ENCODE measurements at places on chromosomes 13 and 19.
A peak's percentile ranks its signal among the peaks of the same experiment; 100 is the strongest.

DNA sequence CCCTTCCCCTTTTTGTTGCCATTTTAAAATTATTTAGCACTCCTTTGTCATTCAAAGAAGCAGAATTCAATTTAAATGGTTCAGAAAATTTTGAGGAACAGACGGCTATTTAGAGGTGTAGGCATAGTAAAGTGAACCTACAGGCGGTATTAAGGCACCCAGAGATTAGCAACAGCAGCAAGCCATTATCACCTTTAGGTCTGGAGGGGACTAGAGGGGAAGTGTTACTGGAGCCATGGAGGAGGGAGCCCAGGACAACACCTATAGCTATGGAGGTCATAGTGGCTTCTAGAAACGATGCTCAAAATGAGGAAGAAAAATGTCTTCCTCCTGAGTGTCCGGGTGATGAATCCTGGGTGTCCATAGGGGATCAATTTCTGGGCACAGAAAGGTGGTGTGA is 25.8 kb upstream of the MBNL2 start:
- no peak for DNase-seq

GRCh38 chr13:112902101-112902651 is 66.8 kb upstream of the MCF2L start:
- DNase-seq = peak; percentile 14

GRCh38 chr19:2015608-2015950 is at the start of gene BTBD2:
BTBD2 (minus strand) TSS chr19:2015714; CDS start chr19:2015703, 11 bp downstream.
- peak; percentile 93 for DNase-seq

DNA sequence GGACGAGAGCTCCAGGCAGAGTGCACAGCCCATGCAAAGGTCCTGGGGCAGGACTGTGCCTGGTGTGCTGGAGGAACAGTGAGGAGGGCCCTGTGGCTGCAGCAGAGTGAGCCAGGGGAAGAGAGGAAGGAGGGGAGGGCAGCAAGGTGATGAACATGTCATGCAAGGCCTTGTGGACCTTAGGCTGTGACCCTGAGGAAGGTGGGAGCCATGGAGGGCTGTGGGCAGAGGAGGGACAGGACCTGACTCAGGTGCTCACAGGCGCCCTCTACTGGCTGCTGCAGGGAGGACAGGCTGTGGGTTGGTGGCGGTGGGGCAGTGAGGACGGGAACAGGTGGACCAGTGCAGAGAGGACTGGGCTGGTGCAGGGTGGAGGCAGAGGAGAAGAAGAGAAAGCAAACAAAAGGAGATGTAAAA is 170.3 kb downstream of the PTPRS start:
- no peak for DNase-seq

GRCh38 chr19:46520616-46521015 is 24.9 kb upstream of the PNMA8B start:
- no peak for DNase-seq

DNA sequence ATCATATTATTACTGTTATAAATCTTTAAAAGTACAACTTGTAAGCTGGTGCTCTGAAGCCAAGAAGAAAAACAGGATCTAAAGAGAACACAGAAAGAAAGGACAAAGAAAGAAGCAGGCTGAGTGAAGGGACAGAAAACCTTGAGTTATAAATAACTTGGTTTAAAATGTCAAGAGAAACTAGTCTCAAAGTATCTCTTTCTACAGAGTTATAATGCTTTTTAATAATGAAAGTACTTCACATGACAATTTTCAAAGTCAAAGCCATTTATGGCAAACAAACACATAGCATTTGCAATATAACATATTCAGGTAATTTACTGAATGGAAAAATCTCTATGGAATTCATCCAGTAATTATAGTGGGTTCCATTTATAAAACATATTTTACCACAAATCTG is 33.4 kb downstream of the CAB39L start:
- DNase-seq = no peak

DNA sequence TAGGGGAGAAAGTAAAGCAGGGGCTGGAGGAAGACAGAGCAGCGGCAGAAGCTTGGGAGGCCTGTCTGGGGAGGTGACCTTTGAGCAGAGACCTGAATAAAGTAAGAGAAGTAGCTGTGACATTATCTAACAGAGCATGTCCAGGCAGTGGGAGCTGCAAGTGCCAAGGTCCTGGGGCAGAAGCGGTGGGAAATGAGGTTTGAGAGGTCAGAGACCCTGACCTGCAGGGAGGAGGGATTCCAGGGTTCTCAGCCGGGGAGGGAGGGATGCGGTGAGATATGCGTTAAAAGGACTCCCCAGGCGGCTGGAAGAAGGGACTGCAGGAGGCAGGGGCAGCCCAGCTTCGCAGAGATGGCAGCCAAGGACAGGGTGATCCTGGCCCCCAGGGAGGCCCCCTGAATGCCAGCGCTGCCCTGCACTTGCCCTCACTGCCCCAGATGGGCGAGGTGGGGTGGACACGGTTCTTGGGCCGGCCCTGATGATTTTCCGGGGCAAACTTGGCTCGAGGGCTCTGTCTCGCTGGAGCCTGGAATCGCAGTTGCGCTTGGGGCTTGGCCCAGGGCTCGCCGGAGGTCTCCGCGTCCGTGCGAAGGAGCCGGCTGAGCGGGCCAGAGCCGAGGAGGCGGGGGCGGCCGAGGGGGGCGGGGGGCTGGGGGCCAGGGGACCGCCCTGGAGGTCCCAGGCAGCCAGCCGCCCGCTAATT is 3.2 kb downstream of the CRLF1 start:
- peak; percentile 26 for DNase-seq

DNA sequence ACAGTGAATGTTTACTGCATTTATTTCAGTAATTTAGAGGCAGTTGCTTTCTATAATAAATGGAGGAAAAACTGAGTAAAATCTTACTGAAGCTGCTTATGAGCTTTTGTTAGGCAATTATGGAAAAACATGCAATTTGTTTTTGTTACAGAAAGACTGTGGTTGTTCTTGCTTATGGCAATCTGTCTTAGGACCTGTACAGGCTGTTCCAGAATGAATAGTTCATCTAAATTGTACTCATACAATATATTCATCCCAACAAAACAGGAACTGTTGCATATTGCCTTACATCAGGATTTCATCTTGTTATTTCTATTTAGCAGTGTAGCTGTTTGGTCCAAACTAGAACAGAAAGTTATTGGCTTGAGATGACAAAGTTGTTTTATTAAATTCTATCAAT is 199.2 kb downstream of the NALCN start:
- DNase-seq = no peak

DNA sequence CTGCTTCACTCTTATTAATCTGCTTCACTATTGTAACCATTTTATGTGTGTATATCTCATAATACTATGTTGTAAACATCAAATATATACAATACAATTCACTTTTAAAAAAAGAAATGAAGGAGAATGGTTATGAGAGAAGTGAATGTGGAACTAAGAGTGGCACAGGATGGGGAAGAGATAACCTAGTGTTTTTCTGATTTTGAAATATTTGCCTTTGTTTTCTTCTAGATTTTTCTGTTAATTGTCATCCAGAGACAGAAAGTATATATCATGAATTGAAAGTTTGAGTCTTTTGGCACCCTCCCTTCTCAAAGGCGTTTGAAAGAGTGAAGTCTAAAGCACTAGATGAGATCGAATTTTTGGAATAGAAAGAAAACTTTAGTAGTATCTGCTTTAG is 2.8 kb downstream of the DNAJC3 start:
- DNase-seq = no peak

DNA sequence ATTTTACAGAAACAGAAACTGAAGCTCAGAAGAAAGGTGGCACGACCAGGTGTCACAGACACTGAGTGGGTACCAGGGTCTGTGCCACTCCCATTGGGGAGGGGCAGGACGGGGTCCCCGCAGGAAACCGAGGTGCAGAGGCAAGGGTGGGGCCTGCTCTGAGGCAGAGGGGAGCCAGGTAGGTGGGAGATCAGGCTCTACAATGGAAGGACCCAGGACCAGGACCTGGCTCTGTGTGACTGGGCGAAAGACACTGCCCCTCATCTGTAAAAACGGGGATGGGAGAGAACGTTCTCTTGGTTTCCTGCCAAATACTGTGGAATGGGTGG is 2.8 kb downstream of the PTGIR start:
- no peak for DNase-seq

- no peak for DNase-seq
Observed at GRCh38 chr19:32318884-32319520, 26.4 kb upstream of the ZNF507 start.

- DNase-seq = no peak
Observed at GRCh38 chr19:1001538-1002166, 1.4 kb downstream of the GRIN3B start.

DNA sequence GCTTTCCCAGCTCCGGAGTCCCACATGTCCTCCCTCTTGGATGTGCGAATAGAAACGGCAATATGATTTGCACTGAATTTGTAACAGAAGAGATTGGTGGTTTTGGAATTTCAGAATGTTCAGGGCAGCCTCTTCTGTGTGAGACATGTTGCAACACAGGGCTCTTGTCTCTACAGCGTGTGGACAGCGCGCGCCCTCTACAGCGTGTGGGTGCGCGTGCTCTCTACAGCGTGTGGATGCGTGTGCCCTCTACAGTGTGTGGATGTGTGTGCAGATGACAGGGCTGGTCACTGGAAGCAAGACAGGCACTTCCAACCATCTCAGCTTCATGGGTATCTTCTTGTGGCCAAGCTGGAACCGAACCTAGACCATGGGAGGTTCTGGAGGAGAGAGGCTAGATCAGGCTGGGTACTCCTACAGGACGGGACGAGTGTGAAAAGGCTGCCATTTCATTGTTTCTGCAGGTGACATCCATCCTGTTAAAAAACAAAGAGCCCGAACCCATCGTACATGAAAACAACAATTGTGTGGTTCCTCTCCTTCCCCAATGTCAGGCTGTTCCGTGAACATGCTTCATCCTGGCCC is 78.4 kb downstream of the TEX29 start:
- DNase-seq = no peak

DNA sequence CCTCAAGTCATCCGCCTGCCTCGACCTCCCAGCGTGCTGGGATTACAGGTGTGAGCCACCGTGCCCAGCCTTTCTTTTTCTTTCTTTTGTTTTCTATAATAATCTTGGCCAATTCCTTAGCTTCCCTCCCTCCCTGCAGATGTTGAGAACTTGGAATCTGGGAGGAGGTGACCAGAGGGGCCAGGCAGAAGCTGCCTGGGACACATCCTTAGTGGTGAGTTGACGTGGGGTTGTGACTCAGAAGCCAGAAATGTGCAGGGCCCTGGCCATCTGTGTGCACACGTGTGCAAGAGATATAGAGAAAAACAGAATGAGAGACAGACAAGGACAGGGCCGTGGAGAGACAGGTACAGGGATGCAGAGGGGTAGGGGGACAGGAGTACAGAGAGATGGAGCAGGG is 154.3 kb downstream of the SIPA1L3 start:
- DNase-seq = peak; percentile 59

- no peak for DNase-seq
Observed at GRCh38 chr19:47186446-47187334, 44.3 kb downstream of the BBC3 start.

DNA sequence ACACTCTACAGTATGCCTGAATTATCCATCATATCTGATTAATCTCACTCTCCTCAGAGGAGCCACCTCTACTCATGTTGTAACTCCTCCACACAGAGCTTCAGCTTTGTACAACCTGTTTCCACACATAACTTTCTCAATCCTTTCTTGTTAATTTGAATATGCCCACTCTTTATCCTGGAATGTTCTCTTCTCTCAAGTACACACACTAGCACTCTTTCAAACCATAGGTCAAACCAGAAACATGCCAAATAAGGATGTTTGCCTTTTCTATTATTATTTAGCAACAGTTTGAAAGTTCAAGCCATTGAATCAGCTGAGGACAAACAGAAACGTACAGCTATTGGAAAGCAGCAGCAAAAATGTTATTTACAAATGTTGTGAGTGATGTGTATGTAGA is 110.3 kb downstream of the MIPEP start:
- no peak for DNase-seq

DNA sequence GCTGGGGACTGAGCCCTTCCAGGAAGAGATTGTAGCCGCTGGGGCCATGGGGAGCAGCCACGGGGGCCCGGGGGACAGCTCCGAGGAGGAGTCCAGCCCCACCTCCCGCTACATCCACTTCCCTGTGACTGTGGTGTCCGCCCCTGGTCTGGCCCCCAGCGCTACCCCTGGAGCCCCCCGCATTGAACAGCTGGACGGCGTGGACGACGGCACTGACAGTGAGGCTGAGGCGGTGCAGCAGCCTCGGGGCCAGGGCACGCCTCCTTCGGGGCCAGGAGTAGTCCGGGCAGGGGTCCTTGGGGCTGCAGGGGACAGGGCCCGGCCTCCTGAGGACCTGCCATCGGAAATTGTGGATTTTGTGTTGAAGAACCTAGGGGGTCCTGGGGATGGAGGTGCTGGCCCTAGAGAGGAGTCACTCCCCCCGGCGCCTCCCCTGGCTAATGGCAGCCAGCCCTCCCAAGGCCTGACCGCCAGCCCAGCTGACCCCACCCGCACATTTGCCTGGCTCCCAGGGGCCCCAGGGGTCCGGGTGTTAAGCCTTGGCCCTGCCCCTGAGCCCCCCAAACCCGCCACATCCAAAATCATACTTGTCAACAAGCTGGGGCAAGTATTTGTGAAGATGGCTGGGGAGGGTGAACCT is 9.6 kb downstream of the IGFLR1 start:
- DNase-seq = no peak

GRCh38 chr19:30760014-30760413 is 387.8 kb downstream of the ZNF536 start:
- no peak for DNase-seq

DNA sequence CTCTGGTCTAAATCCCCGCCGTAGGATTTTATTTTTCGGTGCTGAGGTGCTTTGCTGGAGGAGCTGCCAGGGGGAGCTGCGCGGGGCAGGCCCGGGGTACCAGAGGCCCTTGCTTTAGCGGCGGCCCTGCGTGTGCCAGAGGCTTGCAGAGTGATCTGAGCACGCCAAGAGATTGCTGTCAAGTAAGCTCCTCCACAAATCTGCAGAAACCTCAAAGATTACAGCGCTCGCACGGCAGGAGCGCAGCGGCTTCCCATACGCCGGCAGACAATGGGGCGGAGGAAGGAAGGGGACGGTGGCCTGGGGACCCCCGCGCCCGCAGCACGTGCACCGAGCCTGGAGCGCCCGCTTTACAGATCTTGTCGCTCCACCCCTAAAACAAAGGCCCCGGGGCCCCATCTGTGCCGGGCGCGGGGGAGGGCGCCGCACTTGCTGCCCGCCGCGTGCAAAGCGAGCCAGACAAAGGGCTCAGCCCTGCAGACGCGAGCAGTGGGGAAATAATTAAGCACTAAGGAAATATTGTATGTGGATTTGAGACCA is 9.1 kb upstream of the C19orf12 start:
- DNase-seq = no peak

GRCh38 chr13:67791047-67791446 is 560.9 kb upstream of the PCDH9 start:
- DNase-seq = no peak

GRCh38 chr13:36096461-36097416 is 34.4 kb downstream of the DCLK1 start:
- DNase-seq = peak; percentile 60

DNA sequence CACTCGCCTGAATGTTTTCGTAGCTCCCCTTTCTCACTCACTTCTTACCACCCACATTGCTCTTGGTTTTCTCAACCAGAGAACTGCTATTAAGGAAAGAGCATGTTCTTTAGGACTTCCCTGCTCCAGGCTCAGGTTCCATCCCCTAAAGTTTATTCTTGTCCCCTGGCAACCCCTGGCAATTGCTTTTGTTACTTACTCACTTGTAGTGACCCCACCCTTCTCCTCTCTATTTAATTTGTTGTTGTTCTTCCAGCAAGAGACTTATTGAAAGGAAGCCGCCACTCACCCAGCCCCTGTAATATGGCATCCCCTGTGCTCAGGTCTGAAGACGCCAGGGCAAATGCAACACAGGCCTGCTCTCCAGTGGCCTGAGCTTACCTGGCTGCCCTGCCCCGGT is 233.7 kb upstream of the SOX21 start:
- DNase-seq = no peak

GRCh38 chr13:24660023-24660741 is 20.0 kb upstream of the ATP12A start:
- DNase-seq = no peak

Data from fibroblast of the aortic adventitia (primary cell).